ENCODE measurements at places on chromosomes 1 and 21.

DNA sequence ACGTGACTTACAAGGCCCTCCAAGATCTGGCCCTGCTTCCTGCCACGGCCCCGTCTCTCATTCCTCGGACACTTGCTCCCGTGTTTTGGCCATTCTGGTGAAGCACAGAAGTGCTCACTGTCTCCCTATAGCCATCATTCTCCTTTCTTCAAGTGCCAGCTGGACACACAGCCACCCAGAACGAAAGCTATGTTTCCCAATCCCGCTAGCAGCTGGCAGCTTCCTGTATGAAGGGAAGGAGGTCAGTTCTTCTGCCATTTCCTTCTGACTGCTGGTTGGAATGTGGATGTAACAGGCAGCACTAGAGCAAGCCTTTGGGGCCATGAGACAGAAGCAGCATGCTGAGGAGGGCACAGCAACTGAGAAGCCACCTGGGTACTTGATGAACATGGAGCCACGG, 82.8 kb downstream of the TGFBR3 start:
- no peak for DNase-seq

GRCh38 chr1:44847845-44848244, 4.8 kb upstream of the PTCH2 start:
- DNase-seq: no peak

DNA sequence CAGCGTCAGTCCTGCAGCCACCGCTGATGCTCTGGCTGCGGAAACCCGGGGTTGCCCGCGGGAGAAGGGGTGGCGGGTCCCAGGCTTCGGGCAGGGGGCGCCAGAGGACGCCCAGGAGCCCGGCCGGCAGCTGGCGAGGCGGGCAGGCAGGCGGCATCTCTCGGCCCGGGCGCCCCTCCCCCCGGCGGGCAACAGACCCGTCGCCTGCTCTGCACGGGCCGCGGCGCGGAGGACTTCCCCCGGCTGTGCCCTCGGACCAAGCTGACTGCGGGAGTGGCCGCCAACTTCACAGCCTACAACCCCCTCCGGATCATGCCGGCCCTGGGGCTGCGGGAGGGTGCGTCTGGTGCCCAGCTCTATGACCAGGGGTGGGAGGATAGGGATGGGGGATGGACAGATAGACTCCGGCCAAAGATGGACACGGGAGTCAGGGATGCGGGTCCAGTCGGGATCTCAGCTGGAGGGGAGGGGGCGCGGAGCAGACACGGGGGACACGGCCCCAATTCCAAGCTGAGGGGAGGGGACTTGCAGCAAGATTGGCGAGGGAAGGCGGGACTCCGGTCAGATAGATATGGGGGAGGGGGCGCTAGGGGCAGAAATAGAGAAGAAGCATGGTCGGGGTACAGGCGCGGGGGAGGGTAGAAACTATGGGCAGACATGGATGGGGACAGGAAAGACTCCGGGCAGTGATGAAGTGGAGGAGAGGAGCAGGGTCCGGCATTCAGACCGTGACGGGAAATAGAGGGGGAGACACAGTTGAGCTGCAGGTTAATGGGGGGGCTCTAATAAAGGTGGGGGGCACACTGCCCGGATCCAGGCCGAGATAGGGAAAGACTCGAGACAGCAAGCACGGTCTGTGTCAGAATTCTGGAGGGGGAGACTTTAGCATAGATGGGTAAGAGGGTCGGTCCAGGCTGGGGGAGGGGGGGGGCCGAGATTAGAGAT, 1.1 kb downstream of the ADGRB2 start:
- peak; percentile 53 for DNase-seq

DNA sequence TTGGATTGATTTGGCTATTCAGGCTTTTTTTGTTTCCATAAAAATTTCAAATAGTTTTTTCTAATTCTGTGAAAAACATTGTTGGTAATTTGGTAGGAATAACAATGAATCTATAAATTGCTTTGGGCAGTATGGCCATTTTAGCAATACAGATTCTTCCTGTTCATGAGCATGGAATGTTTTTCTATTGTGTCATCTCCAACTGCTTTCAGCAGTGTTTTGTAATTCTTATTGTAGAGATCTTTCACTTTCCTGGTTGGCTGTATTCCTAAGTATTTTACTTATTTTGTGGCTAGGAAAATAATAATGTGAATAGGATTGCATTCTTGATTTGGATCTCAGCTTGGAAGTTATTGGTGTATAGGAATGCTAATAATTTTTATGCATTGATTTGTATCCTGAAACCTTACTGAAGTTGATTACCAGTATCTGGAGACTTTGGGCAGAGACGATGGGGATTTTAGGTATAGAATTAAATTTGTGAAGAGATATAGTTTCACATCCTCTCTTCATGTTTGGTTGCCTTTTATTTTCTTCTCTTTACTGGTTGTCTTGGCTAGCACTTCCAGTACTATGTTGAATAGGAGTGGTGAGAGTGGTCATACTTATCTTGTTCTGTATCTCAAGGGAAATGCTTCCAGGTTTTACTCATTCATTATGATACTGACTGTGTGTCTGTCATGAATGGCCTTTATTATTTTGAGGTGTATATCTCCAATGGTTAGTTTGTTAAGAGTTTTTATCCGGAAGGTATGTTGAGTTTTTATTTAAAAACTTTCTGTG, 57.3 kb downstream of the DRAM2 start:
- no peak for DNase-seq

DNA sequence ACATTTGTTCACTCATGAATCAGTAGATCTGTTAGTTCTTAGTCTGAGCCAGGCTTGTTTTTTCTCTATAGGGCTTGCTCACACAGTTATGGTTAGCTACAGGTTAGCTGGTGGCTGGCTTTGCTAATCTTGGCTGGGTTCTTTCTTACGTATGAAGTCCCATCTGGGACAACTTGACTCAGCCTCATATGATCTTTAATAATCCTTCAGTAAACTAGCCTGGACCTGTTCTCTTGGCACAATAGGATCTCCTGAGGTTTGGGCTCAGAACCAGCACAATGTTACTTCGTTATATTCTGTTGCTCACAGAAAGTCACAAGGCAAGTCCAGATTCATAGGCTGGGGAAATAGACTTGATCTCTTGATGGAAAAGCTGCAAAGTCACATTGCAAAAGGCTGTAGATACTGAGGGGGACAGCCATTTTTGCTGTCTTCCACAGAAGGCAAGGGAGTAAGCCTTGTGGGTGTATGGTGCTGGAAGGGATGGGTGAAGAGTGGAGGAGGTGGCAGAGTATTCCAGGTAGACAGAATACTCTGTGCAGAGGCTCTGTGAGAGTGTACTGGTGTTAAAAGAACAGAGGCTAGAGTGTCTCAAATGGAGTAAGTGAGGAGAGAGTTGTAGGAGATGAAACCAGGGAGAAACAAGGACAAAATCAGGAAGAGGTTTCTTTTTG, 24.4 kb downstream of the EFCAB7 start:
- no peak for DNase-seq

- no peak for DNase-seq
Observed at GRCh38 chr1:182430263-182431068, 19.5 kb upstream of the RGSL1 start.

GRCh38 chr1:181479137-181479745, 4.1 kb upstream of the CACNA1E start:
- DNase-seq: no peak

DNA sequence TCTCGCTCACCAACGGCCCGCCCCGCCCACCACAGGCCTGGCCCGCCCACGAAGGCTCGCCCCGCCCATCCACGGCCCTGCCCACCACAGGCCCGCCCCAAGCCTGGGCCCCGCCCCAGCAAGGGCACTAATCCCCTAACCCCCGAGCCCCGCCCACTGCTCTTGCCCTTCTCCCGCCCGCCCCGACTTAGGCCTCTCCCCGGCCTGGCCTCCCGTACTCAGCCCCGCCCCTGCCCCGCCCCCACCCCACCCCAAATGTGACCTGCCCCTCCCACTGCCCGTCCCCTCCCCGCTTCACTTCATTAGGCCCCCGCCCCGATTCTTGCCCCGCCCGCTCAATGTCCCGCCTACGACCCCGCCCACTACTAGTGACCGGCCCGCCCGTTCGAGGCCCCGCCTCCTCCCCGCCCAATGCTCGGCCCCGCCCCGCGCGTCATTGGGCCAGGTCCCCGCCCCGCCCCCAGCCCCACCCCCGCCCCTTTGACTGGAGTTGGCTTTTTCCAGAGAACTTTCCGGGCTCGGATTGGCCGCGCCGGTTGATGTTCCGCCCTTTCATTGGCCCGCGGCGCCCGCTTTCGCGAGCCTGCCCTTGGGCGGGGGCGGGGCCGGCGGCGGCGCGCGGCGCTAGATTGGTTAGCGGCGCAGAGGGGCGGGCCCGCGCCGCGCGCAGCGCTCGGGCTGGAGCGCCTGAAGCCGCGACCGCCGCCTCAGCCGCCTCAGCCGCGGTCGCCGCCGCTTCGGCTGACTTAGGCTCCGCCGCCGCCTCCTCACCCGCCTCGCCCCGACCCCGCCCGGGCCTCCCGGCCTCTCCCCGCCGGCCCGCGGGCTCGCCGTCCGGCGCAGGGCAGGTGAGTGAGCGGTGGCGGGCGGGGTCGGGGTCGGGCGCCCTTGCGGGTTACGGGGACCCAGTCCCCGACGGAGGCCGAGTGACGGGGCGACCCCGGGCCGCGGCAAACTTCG, at the start of gene PCBP3:
Gene PCBP3 (plus strand): TSS at position 705 of the 960 bp plus-strand sequence. CDS start 206,361 bp downstream, outside the sequence.
- DNase-seq: peak; percentile 72

- DNase-seq: no peak
Observed at GRCh38 chr1:157167437-157167836, 29.2 kb upstream of the ETV3 start.

GRCh38 chr1:38587766-38588165, 271.8 kb downstream of the RRAGC start:
- no peak for DNase-seq

- DNase-seq: no peak
Observed at GRCh38 chr1:119275145-119276134, 93.1 kb upstream of the HAO2 start.

- no peak for DNase-seq
Observed at GRCh38 chr21:16550917-16551741, 821.3 kb downstream of the USP25 start.

DNA sequence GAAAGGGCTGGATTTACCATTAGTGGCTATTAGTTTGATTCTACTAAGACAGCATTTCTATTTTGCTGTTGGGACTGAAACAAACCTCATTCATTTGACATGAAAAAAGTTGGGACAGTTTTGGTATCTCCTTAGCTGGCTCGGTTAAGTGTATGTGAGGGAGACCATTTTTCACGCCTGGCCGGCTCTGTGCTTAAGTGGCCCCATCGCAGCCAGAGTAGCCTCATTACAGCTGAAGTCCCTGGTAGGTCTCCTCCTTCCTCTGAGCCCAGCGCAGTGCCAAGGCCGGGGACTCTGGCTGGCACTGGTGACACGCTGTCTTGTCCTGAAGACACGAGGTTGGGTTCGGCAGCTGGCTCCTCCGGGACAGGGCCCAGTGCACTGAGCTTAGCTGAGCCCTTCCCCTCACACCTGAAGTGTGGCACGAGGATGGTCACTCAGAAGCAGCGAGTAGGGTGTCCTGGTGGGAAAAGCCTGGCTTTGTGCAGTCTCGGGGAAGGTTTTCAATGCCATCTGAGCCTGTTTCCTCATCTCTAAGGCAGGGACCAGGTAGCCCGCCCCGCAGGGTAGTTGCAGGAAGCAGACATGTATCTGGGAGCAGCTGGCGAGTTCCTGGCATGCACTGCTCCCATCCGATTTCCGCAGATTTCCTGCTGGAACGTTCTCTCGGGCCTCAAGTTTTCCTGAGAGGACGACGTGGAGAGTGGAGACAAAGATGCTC, 196.5 kb downstream of the DYRK1A start:
- no peak for DNase-seq

DNA sequence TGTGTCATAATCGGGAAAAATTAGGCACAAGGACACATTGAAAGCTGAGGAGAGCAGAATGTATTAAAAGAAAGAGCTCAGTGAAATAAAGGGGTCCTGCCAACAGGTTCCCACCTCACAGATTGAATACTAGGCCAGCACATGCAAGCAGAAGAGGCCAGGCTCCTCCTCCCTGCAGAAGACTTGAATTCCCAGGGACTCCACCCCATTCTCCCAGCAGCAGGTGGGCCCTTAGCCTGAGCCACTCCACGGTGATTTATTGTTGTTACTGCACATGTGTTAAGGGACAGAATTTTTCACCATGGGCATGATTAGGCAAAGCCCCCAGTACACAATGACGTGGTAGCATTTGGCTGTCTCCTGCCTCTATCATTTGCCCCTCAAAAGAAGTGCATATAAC, 1844.7 kb downstream of the NCAM2 start:
- DNase-seq: no peak

- no peak for DNase-seq
Observed at GRCh38 chr21:15207635-15208370, 143.0 kb upstream of the NRIP1 start.

- DNase-seq: no peak
Observed at GRCh38 chr21:42553435-42553834, 39.8 kb downstream of the SLC37A1 start.

GRCh38 chr1:160451859-160452232, 51.5 kb downstream of the VANGL2 start:
- no peak for DNase-seq

- DNase-seq: no peak
Observed at GRCh38 chr1:34929497-34929852, at the start of gene DLGAP3. DLGAP3 (minus strand) TSS chr1:34929650; CDS start chr1:34905383, 24,267 bp downstream.

DNA sequence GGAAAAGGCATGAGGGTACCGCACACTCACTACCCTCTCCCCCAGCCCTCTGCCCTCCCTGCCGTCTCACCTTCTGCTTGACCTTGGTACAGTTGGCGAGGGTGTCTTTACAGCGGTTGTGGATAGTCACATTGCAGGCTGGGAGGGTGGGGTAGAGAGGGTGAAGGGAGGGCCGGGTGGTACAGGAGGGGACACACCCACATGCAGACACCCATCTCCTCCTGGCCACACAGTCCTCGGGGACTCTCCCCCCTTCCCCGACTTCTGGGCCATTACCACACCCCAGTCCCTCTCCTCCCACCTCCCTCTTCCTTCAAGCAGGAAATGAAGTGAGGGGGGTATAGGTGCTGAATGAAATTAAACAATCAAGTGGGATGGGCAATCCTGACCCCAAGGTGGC, 11.6 kb downstream of the ARHGEF2 start:
- DNase-seq: no peak

GRCh38 chr1:21865943-21866706, 54.1 kb downstream of the LDLRAD2 start:
- DNase-seq: no peak

- DNase-seq: no peak
Observed at GRCh38 chr1:61950418-61950817, 208.1 kb downstream of the PATJ start.
